Cardiac muscle cell (in vitro differentiated cells and primary cell): ENCODE measurements at places on chromosomes 5 and 9.
A peak's percentile ranks its signal among the peaks of the same experiment; 100 is the strongest.

GRCh38 chr9:77750284-77750683, 102.2 kb upstream of the GNA14 start:
- no peak for DNase-seq

DNA sequence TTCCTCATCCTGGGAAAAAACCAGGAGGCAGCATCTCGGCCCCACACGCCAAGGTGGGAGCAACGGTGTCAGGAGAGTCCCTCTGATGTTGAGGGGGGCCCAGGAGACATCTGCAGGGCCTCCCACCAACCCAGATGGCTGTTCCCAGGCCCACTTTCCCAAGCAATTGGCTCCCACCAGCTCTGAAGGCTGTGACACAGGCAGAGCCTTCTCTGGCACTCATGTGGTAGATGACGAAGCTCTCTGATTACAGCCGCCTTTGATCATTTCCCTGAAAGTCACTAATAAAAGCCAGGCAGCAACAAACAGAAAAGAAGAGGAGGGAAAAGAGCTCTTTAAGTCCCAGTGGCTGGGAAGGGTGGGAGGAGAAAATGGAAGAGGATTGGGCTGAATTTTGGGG, 226.5 kb downstream of the CDK5RAP2 start:
- DNase-seq: peak; percentile 53

- DNase-seq: no peak
These were observed 309.8 kb downstream of the TRPM3 start for GRCh38 chr9:70811638-70812037.

DNA sequence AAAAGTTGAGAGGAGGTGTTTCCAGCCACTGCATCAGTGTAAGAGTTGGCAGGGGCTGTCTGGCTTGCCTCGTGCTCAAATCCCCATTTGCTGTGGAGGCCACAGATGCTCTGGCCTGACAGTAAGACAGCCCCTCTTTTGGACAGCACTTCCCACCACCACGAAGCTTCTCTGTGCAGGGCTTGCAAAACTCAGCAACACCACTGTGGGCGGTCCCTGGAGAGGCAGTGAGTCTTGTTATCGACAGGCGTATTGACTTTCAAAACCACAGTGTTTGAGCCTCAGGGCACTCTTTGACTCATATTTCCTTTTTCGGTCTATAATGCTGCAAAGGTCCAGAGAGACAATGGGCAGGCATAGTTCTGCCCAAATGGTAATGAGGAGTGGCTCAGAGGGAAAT, 539.5 kb downstream of the EBF1 start:
- no peak for DNase-seq

DNA sequence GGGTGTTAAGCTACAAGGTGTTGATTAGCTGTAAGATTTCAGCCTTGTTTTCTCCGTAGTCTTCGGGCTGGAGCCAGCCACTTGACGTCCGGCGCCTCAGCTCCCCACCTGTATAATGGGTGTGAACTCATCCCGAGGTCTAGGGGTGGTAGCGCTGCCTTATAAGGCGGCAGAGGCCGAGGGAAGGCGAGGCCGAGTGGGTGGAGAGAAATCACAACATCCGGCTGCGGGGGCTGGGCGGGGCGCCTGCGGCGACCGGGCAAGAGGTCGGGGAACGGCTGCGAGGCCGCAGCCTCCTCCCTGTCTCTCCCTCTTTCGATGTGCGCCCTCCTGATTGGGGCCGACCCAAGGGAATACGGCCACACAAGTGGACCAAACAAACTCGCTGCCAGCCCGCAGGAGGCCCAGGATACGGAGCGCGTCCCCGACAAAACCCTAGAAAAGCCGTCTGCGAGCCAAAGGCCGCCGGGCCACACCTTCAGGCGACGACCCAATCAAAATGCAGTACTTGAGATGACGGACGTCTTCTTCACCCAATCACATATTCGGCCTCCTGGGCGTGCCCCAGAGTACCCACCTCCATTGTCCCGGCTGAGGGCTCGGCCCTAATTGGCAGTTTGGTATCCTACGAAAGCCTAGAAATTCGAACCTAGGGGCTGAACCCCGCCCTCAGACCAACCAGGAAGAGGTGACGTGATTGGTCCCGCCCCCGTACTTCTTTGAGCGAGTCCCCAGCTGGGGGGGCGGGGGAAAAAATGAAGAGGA, 493 bp upstream of the GRK6 start:
- peak; percentile 100 for DNase-seq

DNA sequence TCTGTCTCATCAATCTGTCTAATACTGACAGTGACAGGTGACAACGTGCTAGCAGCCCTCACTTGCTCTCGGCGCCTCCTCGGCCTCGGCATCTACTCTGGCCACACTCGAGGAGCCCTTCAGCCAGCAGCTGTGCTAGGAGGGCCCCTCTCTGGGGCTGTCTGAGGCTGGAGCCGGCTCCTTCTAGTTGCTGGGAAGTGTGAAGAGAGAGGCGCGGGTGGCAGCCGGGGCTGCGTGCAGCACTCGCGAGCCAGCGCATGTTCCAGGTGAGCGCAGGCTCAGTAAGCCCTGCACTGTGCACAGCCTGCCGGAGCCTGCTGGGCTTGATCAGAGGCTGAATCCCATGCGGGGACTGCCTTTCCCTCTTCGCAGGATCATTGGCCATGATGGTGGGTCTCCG, 330.7 kb downstream of the CDH10 start:
- no peak for DNase-seq

- DNase-seq: no peak
These were observed 33.4 kb upstream of the TRAF1 start for GRCh38 chr9:120960001-120960400.

DNA sequence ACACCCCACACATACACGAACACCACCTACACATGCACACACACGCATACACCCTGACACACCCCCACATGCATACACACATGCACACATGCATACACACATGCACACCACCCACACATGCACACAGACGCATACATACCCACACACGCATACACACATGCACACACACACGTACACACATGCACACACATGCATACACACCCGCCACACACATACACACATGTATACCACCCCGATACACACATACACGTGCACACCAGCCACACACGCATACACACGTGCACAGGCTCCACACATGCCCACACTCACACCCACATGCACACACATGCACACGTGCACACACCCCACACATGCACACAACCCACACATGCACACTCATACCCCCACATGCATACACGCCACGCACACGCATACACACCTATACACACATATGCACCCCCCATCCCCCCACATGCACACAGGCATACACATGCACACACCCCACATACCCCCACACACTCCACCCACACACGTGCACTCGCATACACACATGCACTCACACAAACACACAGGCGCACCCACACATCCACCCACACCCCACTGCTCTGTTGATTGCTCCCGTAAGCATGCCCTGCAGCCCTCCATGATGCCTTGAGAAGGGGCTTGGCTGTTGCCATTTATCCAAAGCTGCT, 119.3 kb downstream of the COL5A1 start:
- no peak for DNase-seq

- DNase-seq: no peak
These were observed 12.3 kb downstream of the GAPT start for GRCh38 chr5:58503390-58504046.

DNA sequence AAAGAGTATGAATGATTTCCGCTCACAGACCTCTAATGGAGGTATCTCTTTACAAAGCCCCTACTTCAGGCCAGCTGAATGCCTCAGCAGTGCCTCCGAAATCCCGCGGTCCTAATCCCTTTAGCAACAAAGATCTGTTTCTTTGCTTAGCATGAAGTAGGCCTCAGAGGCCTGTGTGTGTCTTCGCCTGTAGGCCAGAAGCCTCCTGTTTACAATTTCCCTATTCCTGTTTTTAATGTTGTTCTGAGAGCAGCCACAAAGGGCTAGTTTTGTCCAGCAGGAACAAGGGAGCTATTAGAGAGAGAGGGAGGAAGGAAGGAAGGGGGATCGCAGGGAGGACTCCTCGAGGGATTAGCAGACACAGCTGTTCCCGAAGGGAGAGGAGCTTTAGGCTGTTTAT, 166.4 kb upstream of the SPRY4 start:
- no peak for DNase-seq

- no peak for DNase-seq
These were observed 281.6 kb downstream of the NTRK2 start for GRCh38 chr9:84950879-84951811.

- DNase-seq: no peak
These were observed 102.6 kb downstream of the AUH start for GRCh38 chr9:91259162-91259561.

DNA sequence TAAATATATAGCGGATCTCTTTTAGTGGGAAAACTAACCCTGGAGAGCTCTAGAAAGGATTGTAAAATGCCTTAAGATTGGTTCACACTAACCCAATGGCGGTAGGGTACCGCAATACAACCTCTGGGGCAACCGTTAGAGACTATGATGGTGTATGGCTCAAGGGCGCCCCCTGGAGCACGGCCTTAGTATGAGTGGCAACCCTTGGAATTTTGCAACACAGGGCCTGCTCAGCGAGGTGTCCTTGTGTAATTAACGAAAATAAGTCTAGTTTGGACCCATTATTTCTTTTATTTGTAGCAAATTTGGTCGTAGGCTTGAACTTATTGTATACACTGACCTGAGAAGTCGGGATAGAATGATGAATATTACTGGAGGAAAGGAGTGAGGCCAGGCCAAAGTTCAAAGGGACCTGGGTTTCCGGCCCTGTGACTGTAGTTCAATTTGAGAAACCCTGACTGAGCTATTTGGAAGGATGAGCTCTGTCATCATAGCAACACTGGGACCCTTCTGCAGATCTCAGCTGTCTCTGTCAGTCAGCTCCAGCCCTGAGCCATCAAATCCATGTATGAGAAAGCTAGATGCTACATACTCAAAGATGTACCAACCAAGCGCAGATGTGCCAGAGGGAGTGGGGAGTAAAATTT, 54.8 kb downstream of the CAMK4 start:
- peak; percentile 67 for DNase-seq

DNA sequence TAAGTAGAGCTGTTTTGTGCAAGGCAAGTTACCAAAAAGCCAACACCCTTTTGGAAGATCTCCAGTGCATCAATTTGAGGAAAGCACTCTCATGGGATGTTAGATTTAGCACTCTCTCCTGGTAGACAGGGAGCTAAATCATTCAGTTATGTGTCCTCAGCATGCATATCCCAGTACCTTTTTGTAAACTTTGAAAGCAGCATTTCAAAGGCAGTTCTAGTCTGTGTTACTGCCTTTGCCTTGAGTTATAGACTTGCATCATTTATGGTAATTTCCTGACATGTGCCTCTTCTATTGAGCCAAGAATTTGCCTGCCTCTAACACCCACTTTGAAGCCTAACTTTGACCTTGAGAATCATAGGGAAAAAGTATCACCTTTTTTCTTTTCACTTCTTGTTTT, 120.6 kb downstream of the KIF4B start:
- DNase-seq: no peak

- no peak for DNase-seq
These were observed 197.1 kb upstream of the NR3C1 start for GRCh38 chr5:143600396-143601075.

DNA sequence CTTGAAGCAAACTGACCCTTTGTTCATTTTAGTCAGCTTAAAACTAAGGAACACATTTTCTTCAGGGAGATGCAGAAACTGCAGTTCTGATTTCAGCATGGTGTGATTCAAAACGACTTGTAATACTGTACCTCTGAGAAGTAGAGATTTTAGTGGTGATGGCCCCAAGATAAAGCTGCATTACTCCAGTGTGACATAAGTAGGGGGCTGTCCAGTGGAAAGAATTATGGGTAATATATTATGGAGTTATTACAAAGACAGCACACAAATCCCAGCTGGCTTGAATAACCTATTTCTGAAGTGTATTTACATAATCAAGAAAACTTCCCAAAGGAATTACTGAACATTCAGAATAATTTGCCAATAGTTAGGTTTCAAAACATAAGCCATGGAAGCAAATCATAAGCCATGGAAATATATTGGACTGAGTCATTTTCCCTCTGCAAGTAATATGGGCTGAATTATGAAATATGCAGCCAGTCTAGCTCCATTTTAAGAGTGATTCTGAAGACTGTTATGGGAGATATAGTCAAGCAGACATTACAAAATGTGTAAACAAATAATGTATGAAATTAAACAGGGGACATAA, 133.7 kb upstream of the FBXL17 start:
- DNase-seq: no peak

GRCh38 chr5:5179079-5179478, 38.9 kb downstream of the ADAMTS16 start:
- no peak for DNase-seq

GRCh38 chr5:78514427-78515330, 133.9 kb downstream of the LHFPL2 start:
- no peak for DNase-seq

DNA sequence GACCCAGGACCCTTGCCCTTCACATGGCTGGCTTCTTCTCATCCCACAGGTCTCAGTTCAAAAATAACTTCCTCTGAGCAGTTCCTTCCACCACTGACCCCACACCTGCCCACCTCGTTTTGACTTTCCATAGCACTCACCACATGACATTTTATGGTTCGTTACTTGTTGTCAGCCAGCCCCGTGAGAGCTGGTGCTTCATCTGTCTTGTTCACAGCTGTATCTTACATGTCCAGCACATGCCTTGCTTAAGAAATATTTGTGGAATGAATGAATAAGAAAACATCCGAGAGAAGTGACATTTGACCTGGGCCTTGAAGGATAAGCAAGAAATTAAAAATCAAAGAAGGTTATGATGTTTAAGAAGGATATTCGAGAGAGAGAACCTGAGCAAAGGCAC, 193.9 kb downstream of the RFK start:
- peak; percentile 21 for DNase-seq

- no peak for DNase-seq
These were observed 131.2 kb upstream of the KLF4 start for GRCh38 chr9:107620801-107621200.

DNA sequence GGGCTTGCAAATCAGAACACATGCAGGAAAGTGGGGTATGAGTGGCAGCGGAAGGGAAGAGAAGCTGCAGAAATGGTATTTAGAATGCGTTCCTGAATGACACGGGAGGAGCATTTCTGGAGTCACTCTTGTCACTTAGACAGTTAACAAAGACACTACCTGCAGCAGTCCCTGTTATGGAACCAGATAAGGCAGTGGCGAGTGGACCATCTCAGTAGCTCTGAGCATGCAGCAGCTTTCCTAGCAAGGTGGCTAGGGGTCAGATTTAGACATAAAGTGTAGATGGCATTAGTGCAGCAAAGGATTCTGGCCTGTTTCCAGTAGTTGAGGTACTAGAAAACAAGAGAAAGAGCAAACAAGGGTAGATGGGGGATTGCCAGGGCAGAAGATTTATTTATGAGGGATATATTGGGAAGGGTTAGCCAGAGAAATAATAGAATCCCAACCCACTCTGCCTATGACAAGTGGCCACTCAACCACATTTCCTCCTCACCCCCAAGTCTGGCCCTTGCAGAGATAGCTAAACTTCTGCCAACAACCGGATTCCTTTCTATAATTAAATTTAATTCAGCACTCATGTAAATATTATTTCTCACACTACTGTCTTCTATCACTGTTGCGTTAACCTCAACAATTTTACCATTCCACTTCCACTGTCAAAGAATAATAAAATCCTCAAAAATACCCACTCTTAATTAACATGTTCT, 201.6 kb downstream of the DCP2 start:
- DNase-seq: no peak

GRCh38 chr5:149824846-149825245, 94.7 kb downstream of the PPARGC1B start:
- DNase-seq: no peak
